SHP77 treated with DMSO at 0.1 percent for 48 hours (cell line): ENCODE measurements at places on chromosomes 5 and 9.
A peak's percentile ranks its signal among the peaks of the same experiment; 100 is the strongest.

- DNase-seq, result no peak
Measured at GRCh38 chr9:6277417-6277816, 50.8 kb upstream of the TPD52L3 start.

- DNase-seq, result no peak
Measured at GRCh38 chr5:35821513-35821912, 35.2 kb upstream of the IL7R start.

GRCh38 chr5:125798307-125798706 is 624.9 kb upstream of the GRAMD2B start:
- no peak for DNase-seq

DNA sequence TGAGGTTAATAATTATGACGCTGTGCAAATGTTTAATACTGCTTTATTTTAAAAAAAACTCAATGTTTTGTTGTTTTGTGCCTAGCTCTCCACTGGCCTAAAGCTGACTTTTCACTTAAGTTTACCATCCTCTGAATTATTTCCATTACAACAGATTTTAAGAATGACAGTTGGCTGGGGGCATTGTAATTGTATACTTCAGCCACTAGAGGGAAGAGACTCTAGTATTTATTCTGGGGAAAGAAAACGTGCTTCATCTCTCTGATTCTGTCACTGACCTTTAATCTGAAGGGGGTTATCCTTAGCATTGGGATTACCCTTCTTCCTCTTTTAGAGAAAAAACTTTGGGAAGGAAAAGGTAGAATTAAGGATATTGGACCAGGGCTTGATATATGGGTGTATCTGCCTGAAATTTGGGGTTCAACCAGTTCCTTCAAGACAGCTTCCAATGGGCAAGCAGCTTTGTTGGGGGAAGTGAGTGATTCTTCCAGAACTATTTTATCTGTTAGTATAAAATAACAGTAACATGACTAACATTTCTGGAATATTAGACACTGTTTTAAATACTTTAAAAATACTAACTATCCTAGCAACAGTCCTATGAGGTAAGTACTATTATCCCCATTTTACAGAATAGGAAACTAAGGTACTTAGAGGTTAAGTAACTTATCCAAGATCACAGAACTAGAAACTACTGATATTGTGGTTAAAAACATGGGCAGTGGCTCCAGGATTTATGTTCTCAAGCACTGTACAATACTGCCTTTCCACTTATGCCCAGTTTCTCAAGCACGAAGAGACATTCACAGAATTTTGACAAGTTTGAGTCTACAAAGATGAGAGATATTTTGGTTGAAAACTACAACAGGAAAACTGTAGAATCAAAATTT is 208.4 kb downstream of the CD180 start:
- DNase-seq, result peak; percentile 41
